ENCODE measurements at places on chromosomes 3 and 15.

GRCh38 chr3:52606373-52607085 is 70.1 kb downstream of the UQCC5 start:
- no peak for DNase-seq

DNA sequence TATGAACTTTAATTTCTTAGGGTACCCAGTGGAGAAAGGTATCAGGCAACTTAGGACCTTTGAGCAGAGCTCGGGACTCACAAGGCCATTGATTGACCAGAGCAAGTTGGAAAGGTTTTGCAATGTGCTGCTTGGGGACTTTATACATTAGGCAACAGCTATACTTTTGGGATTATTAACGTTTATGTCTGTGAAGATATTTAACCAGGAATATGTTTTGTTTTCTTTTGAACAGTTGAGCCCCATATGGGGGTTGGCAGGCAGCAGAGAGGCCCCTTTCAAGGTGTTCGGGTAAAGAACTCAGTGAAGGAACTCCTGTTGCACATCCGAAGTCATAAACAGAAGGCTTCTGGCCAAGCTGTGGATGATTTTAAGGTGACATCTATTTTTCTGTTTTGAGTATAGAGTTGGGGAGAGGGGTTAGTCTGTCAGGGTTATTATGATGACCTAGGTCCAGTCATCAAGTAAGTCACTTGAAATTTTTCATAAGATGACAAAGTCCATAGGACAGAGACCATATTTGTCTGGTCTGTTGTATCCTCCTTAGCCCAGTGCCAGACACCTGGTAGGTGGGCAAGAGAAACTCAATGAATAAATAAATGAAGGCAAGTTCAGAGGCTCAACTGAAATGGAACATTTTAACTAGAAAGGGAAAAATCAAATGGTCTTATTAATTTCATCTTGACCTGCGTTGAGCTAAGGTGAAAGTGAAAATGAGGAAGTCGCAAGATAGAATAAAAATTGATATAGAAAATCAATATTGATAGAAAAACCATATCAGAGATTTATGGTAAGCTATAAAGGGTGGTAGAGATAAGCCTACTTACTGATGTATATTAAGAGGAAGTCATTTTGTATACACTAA is 2.8 kb downstream of the NFKBIZ start:
- DNase-seq = no peak

DNA sequence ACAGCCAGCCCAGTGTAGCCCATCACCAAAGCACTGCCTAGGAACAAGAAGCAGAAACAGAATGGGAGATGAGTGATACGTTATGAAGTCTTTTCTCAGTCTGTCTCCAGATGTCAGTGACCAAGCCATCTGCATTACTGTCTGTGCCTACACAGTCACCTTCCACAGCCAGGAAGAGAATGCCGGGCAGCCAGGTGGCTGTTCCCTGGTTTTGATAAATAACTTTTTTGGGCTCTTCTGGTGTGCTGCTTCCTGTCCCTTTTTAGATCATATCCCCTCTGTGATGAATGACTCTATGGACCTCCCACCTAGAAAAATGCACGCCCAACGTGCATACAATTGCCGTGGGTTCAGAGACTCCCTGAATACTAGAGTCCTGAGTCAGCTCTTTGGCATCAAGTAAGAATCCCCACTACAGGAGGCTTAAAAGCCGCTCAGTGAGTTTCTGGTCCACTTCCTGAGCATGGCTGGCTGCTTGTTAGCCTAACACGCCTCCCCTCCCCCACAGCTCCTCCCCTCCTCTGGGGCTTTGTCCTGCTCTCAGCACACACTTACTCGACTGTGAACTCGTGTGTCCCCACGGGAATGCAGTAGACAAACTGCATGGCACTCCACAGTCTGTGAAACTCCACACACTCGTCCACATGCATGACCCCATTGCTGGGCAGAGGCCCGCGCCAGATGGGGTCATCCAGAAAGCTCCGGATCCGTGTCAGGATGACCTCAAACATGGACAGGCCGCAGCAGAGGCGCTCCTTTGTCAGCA is 34.7 kb downstream of the NIPA2 start:
- DNase-seq = no peak

DNA sequence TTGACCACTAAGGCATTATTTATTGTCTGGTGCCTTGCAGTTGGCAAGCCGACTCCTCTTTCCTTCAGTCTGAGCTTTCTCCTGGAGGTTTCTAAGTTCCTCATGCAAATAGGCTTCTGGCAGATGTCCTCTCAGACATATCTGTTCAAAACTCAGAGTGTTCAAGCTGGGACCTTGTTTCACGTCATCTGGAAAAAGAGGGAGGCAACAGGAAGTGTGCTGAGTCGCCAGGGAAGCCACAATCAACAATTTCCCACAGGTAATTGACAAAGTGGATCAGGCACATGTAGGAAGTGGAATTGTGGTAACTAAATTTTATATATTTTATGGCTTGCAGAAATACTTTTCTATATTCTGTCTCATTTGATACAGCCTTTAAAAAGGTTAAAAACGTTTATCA is 14.6 kb downstream of the SCG5 start:
- no peak for DNase-seq

DNA sequence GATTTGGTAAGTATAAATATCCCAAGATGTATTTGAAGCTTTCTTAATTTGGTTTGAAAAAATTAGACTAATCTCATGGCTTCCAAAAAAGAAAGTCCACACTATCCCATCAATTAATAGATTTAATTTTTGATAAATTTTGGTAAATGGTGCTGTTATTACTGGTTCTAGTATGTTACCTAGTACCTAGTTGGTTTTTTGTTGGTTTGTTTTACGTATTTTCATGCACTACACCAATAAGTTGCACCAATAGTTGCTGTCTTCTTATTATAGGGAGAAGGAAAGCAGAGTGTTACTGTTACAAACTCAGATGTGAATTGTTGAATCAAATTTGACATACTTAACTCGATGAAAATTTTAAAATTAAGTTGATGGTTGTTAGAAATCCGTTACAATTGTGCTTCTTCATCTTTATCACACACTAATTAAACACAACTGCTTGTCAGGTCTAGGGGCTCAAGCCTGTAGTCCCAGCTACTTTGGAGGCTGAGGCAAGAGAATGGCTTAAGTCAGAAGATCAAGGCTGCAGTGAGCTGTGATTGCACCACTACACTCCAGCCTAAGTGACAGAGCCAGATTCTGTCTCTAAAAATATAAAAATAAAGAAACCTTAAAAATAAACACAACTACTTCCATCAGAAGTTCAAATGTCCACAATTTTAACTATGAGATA is 23.1 kb upstream of the MBNL1 start:
- no peak for DNase-seq

- DNase-seq = no peak
Observed at GRCh38 chr3:13536832-13537231, 12.1 kb upstream of the FBLN2 start.

GRCh38 chr3:46464326-46465195 is at the start of gene LTF:
LTF (minus strand) TSS chr3:46464905; CDS start chr3:46464867, 38 bp downstream.
- no peak for DNase-seq

DNA sequence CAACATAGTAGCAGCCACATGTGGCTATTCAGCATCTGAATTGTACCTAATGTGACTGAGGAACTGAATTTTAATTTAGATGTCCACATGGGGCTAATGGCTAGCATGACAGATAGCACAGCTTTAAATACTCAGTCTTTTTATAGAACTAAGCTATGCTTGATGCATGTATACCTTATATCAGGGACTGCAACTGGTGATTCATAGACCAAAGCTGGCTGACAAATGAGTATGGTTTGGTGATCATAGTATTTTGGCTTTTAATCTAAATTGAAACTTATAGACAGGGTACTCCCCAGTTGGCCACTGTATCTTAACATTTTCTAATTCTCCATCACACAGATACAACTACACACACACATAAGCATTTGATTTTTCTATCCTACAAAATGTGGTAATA is 83.6 kb downstream of the IGSF11 start:
- no peak for DNase-seq

GRCh38 chr3:45567730-45568172 is 26.8 kb upstream of the LIMD1 start:
- no peak for DNase-seq

DNA sequence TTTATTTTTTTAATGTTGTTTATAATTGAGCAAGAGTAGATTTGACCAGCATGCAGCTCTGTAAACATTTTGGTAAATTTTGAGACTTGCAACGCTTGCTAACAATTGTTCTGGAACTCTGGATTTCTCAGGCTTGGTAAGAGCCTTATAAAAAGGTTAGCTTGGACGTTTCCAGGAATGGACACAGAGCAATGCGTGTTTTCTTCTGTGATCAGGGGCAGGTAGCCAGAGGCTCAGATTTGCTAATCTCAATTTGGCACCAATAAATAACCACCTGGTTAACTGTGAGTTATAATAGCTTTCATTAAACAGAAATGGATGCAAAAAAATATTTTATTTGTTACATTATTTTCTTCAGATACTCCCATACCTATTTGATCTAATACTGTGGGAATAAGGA is 39.8 kb downstream of the CADM2 start:
- no peak for DNase-seq

DNA sequence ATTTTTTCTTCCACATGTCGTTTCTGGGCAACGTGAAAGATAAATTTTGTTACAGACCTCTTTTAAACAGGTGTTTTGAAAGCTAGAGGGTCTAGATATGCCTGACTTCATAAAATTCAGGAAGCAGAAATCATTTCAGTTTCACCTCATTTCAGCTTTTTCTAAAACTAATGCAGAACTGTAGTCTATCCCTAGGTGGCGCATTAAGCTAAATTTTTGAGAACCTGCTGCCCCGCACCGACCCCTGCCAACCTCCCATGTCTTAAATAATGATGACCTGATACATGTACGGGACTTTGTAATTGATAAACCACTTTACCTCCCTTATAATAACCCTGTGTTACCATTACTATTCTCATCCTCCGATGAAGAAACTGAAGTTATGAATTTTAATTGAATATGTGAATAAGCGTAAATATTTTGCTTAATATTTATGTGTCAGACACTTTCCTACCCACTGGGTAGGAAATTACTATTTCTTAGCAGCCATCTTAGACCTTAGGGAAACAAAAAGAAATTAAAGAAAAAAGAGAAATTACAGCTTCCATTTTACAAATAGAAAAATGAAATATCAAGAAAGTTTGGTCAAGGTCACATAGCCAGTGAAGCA is 78.7 kb upstream of the GCNT3 start:
- no peak for DNase-seq

- DNase-seq = no peak
Observed at GRCh38 chr15:71435552-71435951, 320.3 kb downstream of the THSD4 start.

DNA sequence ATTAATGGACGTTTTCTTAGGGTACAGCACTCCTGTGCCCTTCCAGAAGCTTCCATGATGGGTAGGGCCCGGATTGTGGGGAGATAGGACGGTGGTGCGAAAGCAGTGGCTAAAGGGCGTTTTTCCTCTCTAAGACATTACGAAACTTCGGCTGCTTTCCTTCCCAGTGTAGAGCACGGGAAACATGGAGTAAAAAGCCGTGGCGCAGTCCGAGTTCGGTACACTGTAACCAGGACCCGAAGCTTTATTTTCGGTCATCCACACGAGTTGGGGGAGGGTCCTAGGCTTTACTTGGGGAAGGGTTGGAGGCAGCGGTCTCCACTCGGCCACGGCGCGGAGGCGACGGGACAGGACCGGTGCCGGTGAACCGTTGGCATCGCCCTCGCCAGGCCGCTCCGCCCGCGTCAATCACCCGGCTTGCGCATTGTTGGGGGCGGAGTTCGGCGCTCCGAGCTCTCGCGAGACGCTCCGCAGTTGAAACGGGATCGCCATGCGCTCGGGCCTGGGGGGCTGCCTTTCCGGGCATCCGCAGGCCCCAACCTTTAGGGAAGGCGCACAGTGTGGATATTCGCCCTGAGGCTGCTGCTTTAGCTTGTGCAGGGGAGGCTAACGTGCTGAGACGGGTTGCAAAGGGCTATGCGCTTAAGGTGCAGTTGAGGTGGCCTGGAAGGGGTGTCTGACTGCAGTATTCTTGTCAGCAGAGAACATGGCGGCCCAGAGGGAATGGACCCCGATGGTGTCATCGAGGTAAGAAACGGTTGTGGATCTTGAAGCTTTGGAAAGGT is 546 bp downstream of the EIF4A2 start:
- DNase-seq = peak; percentile 68

DNA sequence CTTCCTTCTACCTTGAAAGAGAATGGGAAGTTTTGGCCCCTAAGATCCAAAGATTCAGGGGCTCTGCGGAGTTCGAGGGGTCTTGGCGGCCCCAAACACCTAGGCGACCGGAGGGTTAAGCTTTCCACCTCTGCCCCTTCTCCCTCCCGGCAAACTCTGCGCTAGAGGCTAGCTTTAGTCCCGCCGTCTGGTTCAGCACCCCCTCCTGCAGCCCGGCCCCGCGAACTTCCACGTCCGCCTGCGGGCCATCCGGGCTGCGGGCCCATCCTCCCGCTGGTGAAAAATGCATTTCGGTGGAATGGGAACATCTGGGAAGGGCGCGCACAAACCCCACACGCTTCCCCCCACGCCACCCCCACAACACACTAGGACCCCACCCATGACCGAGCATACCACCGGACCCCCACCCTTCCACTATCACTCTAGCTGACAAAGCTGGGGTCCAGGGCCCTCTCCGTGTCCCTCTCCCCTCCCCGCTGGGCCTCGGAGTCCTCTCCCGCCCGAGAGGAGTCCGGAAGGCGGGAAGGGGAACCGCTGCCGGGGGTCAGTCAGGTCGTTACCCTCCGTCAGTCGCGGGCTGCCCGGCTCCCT is 1.0 kb downstream of the SHOX2 start:
- no peak for DNase-seq

DNA sequence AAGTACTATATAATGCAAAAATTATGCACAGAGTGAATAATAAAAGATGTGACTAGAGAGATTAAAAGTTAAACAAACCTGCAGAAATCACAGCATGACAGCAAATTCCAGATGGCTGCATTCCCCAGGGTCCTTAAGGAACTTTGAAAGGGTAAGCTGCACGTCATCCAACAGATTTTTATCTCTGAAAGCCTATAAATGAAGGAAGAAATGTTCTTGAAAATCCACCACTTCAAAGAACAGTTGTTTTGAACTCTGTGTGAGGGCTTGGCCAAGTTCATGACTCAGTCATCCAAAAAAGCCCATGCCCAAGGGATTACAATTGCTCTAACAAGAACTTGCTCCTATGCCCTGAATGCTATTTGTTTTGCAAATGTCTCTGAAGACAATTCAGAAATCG is 603.6 kb downstream of the PLOD2 start:
- no peak for DNase-seq

- no peak for DNase-seq
Observed at GRCh38 chr3:88180398-88180999, 30.7 kb downstream of the C3orf38 start.

DNA sequence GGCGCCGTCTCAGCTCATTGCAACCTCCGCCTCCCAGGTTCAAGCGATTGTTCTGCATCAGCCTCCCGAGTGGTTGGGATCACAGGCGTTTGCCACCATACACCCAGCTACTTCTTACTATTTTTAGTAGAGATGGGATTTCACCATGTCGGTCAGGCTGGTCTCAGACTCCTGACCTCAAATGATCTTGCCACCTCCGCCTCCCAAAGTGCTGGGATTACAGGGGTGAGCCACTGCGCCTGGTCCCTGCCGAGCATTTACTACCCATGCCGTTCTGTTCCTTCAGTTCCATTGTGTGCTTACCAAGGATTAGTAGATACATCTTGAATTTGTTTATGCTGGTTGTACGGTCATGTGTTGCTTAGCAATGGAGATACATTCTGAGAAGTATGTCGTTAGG is 10.3 kb downstream of the CHD2 start:
- DNase-seq = no peak
